RPMI7951 (cell line): ENCODE measurements at places on chromosomes 6 and 20.
A peak's percentile ranks its signal among the peaks of the same experiment; 100 is the strongest.

DNA sequence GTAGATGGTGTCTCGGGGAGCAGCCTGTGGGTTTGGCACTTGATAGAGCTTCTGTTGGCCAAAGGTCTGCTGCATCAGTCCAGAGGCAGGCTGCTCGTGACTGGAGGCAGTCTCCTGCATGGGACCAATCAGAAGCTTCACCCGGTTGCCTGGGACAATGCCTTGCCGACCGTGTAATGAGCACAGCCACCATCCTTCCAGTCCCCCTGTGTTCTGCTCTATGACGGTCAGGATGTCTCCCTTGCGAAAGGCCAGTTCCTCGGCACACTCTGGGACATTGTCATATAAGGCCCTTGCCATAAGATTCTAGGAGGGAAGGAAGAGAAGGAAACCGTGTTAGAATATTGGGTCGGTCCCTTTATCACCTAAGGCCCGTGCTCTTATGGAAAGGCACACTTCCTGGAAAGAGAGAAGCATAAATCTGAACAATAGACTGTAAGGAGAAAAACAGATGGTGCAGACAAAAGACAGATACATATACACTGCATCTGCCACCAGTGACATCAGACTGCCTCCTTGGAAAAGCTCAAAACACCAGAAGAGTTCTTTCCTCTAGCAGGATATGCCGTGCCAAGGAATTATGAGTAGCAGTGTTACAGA lies 18.9 kb downstream of the NEDD9 start:
- no peak for DNase-seq

GRCh38 chr6:6682225-6682624 lies 93.7 kb downstream of the LY86 start:
- DNase-seq = no peak

GRCh38 chr20:47360297-47361056 lies 4.0 kb upstream of the ZMYND8 start:
- peak; percentile 99 for DNase-seq

DNA sequence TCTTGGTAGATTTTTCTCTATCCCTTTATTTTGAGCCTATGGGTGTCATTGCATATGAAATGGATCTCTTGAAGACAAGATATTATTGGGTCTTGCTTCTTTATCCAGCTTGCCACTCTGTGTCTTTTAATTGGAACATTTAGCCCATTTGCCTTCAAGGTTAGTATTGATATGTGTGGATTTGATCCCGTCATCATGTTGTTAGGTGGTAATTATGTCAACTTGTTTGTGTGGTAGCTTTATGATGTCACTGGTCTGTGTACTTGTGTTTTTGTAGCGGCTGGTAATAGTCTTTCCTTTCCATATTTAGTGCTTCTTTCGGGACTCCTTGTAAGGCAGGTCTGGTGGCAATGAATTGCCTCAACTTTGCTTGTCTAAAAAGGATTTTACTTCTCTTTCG lies 61.9 kb downstream of the UNC5CL start:
- no peak for DNase-seq

DNA sequence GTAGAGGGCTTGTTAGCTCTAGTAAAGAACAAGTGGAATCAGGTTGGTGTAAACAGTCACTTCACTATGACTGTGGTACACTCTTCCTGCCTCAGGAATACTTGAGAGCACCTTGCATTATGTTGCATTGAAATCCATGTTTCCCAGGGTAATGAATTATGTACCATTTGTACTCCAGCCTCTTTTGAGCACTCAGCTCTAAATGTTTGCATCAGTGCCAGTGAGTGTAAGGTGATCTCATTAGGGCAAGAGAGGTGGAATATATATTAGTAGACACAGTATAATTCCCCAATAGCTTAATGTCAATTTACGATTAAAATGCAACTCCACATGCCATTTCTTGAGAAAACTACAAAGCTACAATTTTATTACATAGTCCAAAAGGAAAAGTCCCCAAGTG lies 319.6 kb upstream of the POU3F2 start:
- no peak for DNase-seq

GRCh38 chr6:130697995-130698535 lies 129.1 kb upstream of the SMLR1 start:
- DNase-seq = peak; percentile 65

DNA sequence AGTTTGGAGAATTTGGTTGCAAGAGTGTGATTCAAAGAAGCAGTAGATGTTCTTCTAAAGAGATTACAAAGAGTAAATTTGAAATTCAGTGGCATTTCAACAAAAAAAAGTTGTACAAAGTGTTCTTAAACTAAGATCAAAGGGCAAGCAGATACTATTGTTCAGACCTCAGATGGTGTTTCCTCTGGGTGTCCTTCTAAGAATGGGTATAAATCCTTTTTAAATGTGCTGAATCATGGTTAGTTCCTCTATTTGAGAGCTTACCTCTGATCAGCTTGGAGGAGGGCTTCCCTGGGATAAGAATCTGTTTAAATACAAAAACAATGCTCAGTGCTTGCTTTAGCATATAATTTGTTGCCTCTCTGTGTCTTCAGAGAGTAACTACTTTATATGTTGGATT lies 6.3 kb downstream of the BMP6 start:
- no peak for DNase-seq

GRCh38 chr6:72746276-72746675 lies 124.4 kb downstream of the KCNQ5 start:
- no peak for DNase-seq

GRCh38 chr6:144343701-144344428 lies 58.7 kb downstream of the UTRN start:
- no peak for DNase-seq

DNA sequence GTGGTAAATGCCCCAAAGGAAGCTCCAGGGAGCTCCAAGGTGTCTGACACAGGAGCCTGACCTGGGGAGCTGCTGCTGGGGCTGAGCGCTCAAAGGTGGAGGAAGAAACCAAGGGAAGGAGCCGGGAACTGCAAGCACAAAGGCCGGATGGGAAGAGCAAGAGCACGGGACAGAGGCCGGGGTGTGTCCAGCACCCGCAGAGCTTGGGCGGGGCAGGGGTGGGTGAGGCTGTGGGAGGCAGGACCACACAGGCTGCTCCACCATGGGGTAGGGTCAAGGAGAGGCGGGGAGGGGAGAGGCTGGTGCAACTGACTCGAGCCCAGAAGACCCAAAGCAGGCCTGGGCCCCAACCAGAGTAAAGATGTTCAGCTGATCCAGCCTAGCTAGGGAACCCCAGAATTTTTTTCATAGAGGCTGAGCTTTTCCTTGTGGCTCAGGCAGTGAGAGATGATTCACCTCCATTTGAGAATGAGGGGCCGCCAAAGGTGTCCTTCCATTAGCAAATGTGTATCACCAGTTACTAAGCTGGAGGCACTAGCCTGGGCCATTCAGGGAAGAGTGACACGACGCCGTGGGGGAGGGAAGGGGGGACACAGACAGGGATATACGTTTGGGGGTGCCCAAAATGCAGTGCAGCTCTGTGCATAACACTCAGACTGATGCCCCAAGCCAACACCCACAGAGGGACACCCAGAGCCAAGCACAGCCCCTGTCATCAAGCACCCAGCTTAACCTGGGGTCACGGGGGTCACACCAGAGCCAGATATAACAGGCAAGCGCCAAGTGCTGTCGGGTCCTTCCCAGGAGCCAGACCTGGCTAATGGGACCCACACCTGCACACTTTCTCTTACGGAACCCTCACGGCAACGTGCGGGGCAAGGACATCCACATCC lies 21.3 kb upstream of the TLDC2 start:
- peak; percentile 64 for DNase-seq

DNA sequence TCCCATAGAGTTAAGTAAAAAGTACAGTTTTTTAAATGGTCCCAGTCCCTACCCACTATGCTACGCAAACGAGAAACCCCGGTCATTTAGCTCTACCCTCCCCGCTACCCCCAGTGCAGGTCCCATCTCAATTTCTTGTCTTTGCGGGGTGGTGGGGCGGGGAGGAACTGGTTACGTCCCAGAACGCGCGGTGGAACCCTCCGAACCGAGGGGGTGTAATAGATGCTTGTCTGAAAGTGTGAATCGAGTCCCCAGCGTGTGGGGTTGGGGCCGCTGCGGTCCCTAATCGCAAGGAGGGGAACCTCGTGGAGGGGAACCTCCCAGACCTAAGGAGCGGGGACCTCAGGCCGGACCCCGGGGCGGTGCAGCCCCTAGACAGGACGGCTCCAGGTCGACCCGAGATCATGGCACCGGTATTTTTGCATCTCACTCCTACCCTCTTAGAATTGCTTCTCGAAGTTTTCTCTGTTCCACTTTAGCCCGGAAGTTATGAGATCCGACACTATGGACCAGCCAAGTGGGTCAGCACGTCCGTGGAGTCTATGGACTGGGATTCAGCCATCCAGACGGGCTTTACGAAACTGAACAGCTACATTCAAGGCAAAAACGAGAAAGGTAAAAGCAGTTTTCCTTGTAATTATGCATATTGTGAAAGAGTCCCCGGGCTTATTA lies 779 bp downstream of the HEBP2 start:
- peak; percentile 11 for DNase-seq

DNA sequence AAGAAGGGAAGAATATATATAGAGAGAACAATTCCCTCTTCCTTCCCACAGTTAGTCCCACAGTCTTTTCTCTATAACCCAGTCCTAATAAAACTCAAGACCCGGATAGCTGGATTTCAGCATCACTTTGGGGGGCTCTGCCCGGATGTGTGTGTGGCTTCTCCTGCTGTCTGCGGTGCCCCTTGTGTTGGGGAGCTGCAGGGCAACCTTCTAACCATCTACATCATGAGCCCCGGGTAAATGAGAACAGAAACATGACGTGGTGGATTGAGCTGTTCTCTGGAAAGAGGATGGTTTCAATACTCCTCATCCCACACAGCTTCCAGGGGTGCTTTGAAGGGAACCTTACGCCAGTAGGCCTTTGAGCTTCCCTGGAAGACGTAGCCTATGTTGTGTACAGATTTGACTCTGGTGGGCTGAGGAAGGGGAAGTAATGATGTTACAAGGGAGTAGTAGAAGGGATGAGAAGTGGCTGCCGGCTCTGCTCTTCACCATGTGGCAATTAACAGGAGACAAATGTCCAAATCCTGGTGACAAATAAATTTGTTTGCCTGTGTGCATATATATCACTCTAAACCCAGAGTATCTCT lies 13.5 kb upstream of the PRDM1 start:
- DNase-seq = no peak

- DNase-seq = peak; percentile 59
Measured at GRCh38 chr20:48339190-48339985, 488.4 kb downstream of the PREX1 start.

DNA sequence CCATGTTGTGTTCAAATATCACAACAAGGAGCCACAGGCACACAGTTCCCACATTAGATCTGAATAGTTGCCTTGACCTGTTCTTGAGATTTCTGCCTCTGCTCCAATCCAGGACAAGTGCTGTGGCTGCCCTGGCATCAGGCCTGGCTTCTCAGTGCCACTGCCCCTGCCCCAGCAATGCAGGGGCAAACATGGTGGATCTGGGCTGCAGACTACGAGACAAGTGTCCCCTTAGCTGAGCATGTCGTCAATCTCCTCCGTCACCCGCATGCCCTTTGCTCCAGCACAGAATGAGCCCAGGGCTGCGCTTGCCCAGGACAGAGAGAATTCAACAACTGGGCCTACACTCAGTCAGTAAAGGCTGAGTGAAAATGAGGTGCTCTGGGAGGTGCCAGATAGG lies 201.6 kb downstream of the SYNDIG1 start:
- no peak for DNase-seq

GRCh38 chr6:151391471-151392413 lies at the start of gene ZBTB2:
Gene ZBTB2, minus strand, starts transcription at chr6:151391559. Its CDS starts 17,922 bp downstream, at chr6:151373637.
- peak; percentile 75 for DNase-seq

DNA sequence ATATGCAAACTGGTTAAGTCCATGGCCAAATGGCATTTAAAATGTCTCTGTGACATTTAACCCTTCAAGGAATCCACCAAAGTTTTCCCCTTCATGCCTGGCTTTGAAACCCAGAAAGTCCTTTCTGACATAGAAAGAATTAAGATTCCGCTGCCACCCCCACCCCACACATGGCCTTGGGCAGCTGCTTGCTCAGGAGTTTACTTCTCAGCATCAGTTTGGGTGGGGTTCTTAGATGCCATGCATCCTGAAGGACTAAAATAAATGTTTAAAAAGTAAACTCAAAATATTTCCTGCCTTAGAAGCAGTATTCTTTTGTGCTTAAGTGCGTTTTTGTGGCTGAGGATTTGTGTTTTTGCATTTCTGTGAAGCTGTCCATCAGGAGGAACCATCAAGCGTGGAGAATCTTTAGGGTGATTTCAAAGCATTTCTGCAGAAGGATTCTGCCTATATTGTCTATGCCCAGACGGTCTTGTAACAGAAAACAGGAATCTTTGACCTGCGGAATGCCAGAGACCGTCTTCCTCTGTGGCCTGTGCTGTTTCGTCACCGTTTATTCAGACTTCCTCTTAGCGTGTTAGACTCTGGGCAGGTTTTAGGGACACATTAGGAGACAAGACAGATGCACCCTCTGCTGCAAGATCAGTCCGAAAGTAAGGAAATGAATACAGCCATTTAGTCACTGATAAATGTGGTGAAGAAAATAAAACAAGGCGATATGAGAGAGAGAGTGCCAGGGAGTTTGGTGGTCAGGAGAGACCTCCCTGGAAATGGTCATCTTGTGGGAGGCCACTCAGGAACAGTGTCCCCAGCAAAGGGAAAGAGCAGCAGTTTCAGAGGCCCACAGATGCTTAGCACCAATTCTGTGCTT lies 6.2 kb downstream of the DUSP22 start:
- no peak for DNase-seq
